ENCODE measurements at places on chromosomes 12 and 14.

GRCh38 chr14:29836395-29836794, 91.3 kb downstream of the PRKD1 start:
- no peak for DNase-seq

GRCh38 chr14:81727218-81727617, 193.6 kb upstream of the SEL1L start:
- no peak for DNase-seq

GRCh38 chr14:68284333-68284732, 464.8 kb downstream of the RAD51B start:
- no peak for DNase-seq

- no peak for DNase-seq
Measured at GRCh38 chr12:54680374-54680773, 32.2 kb upstream of the DCD start.

GRCh38 chr14:24194873-24195185, 412 bp downstream of the TM9SF1 start:
- no peak for DNase-seq

- DNase-seq: no peak
Measured at GRCh38 chr12:10033783-10034545, 3.5 kb downstream of the CLEC9A start.

DNA sequence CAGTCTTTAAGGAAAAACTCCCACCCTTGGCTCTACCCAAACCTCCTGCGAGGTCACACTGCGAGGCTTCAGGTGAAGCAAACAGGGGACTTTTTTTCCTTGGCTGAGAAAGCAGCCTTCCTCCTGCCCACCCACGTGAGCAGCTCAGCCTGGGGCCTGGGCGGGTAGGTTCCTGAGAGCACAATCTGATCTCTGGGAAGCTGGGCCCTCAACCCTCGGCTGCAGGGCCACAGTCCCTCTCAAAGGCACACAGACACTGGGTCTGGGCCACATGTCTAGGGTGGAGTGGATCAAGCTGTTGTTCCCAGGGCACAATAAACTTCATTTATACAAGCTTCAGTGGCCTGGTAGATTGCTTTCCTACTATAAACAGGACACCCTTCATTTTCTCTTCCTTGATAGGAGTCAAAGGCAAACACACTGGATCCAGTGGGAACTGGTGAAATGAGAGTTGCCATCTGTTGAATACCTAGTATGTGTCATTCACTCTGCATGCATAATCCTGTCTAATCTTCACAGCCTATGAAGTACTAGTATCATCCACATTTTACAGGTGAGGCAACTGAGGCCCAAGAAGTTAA, 41.3 kb upstream of the PNMA1 start:
- DNase-seq: no peak

GRCh38 chr14:90624227-90624626, 192.0 kb downstream of the TTC7B start:
- DNase-seq: no peak

- no peak for DNase-seq
Measured at GRCh38 chr14:80946797-80947196, 5.3 kb upstream of the CEP128 start.

GRCh38 chr14:36270191-36270590, 50.2 kb downstream of the MBIP start:
- no peak for DNase-seq
